ENCODE measurements at places on chromosomes 16 and 17.
A peak's percentile ranks its signal among the peaks of the same experiment; 100 is the strongest.

- DNase-seq = no peak
These were observed 27.6 kb downstream of the ZNF276 start for GRCh38 chr16:89748921-89749320.

DNA sequence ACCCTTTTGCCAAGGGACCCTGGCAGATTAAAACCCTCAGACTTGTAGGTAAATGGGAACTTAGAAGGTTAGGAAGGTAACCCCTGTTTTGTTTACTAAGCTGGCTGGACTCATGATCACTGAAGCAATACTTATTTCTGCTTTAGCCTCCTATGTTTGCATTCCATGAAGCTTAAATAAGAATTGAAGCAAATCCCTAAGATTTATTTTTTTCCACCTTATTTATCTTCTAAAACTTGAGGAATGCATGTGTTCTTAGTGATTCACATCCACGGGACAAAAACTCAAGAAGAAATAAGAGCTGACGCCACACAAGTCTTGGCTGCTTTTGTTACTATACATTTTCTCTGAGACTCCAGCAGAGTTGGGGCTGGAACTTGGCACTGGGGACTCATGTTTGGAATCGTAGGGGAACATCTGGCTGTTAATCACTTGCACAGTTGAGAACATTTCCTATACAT, 35.5 kb downstream of the CLUAP1 start:
- peak; percentile 81 for DNase-seq

DNA sequence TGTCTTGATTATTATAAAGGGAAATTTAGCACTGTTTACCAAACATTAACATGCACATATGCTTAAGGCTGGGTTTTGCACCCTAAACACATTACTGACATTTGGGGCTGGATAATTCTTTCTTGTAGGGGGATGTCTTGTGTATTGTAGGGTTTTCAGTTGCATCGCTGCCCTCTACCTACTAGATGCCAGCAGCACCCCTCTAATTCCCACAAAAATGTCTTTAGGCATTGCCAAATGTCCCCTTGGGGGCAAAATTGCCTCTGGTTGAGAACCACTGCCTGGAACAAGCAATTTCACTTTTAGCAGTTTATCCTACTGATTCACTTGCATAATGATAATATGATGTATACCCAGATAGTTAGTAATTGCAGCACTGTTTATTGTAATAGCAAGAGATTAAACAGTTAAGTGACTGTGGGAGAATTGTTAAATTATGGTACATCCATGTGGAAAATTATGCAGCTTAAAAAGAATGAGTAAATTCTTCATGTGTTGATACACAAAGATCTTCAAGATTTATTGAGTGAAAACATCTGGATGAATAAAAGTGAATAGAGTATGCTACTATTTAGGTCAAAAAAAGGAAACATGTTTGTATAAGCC, 18.4 kb downstream of the PRSS54 start:
- no peak for DNase-seq

DNA sequence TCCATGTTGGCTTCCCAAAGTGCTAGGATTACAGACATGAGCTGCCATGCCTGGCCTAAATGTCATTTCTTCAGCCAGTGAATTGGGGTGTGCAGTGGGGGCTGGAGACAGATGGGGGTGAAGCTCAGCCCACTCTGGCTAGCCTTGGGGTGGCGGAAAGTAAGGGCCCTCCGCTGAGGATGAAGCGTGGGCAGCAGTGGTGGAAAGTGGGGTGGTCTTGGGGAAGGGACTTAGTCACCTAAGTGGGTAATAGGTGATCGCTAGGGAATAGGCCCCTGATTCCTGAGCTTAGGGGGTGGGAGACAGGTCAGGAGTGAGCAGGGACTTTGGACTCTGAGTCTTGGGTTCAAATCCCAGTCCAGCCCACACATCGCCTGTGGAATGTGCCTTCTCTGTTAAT, 2.2 kb downstream of the LLGL1 start:
- no peak for DNase-seq

- DNase-seq = no peak
These were observed 26.0 kb upstream of the ITGB4 start for GRCh38 chr17:75695141-75695829.

DNA sequence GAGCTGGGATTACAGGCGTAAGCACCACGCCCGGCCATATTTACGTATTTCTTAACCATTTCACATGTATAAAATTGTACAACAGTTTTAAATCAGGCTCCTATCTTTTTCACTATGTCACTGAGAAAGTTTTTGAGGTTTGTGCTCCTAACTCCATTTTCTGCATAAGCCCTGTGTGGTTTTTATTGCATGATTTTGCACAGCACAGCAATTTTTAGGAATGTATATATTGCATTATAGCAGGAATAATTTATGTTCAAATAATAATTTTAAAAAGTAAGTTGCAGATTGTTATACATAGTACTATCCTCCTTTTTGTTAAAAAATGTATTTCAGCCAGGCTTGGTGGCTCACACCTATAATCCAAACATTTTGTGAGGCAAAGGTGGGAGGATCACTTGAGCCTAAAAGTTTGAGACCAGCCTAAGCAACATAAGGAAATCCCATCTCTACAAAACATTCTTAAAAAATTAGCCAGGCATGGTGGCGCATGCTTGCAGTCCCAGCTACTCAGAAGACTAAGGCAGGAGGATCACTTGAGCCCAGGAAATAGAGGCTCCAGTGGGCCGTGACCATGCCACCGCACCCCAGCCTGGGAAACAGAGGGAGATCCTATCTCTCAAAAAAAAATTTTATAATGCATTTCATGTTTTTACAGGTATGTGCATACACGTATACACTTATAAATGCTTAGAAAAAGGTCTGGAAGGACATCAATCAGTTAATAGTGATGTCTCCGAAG, 26.0 kb downstream of the SMG6 start:
- DNase-seq = no peak

DNA sequence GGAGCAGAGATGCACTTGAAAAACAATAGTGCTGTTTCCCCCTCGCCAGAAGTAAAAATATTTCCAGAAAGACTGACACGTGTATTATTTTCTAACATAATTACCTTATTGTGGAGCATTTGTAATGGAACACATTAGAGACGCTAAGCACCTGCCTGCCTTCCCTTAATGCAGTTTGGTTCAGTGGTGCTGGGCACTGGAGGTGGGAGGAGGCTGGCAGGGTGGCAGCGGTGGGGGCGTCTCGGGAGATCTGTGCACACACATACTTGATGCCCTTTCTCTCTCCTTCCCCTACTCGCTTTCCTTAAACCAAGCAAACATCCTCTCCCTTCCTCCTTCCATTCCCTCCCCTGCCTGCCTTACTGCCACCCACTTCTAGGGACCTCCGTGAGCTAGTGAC, 156.6 kb upstream of the SDK2 start:
- DNase-seq = no peak

- peak; percentile 7 for DNase-seq
These were observed 156.6 kb downstream of the ANKFN1 start for GRCh38 chr17:56309897-56310296.

DNA sequence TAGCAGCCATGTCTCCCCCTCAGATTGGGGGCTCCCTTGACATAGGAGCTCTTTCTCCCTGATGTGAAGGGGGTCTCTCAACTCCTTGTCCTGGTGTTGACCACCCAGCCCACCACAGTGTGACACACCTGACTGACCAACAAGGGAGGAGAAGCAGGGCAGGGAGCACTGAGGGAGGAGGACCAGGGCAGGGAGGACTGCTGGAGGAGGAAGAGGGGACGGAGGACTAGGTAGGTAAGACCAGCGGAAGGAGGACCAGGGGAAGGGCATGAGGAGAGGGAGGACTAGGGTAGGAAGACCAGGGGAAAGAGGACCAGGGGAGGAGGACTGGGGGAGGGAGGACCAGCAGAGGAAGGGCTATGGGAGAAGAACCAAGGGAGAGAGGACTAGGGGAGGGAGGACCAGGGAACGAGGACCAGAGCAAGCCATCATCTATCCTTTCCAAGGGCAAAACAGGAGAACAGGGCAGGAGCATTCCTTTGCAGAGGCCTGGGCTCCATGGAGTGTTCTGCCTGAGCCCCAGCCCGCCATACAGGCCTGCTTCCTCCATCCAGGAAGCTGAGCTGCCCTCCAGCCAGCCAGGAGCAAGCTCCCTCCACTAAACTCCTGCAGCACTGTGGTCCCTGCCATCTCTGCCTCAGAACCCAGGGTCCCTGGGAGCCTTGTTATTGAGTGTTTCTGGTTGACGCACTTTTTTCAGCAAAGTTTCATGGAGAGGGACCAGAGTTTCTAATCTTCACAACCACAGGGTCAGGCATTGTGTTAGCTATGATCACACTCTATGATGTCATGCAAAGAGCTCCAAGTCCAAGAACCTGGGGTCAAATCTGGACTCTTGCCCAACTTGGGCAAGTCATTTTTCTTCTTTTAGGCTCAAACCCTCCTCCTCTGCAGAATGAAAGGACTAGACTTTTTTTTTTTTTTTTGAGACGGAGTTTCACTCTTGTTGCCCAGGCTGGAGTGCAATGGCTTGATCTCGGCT, 15.4 kb upstream of the KRT17 start:
- no peak for DNase-seq

DNA sequence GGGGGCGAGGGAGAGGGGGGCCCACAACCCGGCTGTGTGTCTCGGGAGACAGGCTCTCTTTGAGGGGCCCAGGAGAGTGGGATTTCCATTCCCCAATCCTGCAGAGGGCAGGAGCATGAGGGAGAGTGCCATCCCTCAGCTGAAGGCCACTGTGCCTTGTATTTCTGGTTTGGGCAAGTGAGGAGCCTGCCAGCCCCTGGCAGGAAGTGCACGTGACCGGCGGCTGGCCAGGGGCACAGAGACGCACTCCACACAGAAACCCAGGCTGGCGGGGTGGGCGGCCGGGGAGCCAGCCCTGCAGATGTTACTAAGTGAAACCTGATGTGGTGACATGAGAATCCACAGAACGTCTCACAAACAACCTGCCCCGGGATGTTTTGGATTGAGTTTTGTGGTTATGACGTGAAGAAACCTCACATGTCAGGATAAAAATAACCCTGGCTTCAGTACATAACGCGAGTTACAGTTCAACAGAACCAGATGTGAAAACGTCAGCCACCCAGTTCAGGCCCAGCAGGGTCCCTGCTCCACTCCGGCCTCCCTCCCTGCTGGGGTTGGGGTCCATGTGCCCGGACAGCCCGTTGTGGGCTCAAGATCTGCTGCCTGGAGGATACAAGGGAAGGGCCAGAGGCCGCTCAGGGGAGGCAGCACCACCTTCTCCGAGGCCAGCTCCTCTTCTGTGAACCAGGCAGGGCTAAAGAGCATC, 51.7 kb upstream of the MTSS2 start:
- DNase-seq = peak; percentile 94

DNA sequence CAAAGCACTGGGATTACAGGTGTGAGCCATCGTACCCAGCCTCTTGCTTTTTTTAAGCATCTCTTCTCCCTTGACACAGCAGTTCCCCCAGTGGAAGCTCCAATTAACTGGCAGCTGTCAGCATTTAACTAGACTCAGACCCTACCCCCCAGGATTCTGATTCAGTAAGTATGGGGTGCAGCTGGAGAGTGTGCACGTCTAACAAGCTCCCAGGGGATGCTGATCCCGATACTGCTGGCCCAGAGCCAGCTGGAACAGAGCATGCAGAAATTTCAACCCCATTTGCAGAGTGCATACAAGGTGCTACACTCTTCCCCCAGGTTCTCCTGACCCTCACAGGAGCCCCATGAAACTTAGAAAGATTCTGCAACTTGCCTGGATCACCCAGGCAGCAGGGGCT, 27.7 kb upstream of the BCO1 start:
- DNase-seq = no peak

DNA sequence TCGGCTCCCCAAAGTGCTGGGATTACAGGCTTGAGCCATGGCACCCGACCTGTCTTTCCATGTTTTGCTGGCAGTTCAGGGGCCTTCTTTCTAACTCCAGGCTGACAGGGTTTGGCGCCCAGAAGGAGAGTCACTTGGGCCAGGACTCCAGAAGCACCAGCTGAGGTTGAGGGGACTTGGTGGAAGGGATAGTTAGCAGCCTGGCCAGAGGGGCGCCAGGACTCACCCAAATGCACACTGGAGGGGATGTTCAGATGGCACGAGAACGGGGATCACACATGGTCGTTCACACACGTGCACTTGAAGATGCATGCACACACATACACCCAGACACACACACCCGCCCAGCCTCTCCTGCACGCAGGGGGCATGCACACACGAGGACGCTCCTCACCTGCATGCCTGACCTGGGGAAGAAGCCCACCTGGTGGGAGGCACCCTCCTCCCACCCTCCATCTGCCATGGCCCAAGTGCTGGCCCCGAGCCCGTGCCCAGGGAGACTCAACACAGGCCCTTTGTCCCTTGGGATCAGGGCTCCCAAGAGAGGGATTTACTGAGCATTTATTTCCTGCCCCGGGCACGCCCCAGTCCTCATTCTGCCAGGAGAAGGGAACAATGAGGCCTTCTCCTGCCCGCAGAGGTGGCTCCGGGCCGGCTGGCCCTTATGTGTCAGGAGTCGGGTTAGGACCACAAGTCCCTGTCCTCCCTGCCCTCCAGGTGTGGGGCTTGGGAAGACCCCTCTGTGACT, 2.3 kb upstream of the PRSS21 start:
- no peak for DNase-seq

- DNase-seq = no peak
These were observed 134.7 kb downstream of the ZNF778 start for GRCh38 chr16:89352091-89352681.

DNA sequence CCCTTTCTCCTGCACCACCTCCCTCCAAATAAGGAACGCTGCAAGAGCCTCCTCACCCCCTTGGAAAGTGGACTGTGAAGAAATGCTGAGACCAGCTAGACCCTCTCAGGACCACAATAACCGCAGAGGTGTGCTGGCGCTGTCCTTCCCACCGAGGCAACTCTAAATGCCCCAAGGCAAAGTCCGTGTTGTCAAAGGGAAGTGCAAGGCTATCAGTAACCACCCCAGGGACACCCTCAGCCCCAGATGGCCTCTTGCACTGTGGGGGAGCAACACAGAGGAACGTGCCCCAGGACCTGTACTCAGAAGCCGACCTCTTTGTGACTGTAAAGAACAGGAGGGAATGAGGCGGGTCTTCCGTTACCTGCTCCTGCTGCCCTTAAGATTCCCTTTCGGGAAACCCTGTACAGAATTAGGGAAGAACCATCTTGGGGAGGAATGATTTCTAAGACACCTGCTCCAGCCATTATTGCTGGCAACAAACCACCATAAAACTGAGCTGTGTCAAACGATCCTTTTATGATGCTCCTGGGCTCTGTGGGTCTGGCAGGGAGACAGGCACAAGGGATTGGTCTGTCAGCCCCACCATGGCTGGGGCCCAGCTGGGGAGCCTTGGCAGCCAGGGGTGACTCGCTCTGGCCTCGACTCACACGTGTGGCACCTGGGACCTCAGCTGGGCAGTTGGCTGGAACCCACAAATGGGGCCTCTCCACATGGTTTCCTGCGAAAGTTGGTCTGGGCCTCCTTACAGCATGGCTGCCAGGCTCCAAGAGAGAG, 14.6 kb upstream of the MED9 start:
- no peak for DNase-seq

DNA sequence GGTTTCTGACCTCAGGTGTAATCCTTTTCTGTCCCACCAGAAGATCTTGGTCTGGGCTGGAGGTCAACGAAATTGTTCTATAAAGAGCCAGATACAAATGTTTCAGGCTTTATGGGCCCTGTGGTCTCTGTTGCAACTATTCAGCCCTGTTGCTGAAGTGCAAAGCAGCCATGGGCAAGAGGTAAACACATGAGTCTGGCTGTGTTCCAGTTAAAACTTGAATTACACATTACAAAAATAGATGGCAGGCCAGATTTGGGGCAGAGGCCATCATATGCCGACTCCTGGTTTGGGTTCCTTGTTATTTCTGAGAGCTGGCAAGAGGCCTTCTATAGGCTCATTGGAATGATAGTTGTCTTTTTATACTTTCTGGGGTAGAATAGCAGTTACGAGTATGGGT, 114.4 kb downstream of the SDR42E1 start:
- no peak for DNase-seq

GRCh38 chr16:88014252-88014781, 63.1 kb downstream of the BANP start:
- peak; percentile 11 for DNase-seq

Measured in fibroblast of upper back skin (primary cell).